Frontal cortex (tissue), 4 donors: ENCODE measurements at places on chromosomes 12 and 14.

DNA sequence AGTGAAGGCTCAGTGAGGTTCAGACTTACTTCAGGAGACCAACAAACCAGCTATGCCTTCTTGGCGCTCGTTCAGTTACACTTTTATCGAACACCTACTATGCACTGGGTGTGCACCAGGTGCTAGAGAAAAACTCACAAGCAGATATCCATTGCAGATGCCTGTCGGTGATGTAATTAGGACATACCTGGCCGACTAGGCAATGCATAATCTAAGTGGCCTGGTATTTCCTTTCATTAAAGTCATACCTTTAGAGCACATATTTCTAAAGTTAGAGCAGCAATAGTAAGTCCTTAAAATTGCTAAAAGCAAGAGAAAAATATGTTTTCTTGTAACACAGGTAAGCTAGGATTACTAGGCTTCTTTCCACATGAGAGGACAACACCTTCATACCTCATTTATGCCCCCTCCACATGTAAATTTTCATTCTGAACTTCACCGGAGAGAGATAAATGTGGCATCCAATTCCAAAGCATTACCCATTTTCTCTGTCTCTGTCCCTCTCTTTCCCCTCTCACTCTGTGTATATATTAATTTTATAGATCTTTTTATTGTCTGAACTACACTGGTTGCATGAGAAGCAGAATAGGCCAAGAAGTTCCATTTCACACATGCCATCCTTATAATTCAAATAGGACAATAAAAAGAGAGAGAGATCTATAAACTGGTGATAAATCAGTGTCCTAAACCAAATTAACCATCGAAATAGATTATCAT, 242.2 kb downstream of the SPTSSA start:
- no peak for DNase-seq

- no peak for DNase-seq
Observed at GRCh38 chr14:104390941-104391901, 188.3 kb upstream of the C14orf180 start.

GRCh38 chr14:72614365-72614764, 279.5 kb downstream of the DPF3 start:
- no peak for DNase-seq

- no peak for DNase-seq
Observed at GRCh38 chr12:91183551-91183950, 934 bp upstream of the DCN start.

- DNase-seq, result no peak
Observed at GRCh38 chr12:51630256-51630880, 39.3 kb downstream of the SCN8A start.

DNA sequence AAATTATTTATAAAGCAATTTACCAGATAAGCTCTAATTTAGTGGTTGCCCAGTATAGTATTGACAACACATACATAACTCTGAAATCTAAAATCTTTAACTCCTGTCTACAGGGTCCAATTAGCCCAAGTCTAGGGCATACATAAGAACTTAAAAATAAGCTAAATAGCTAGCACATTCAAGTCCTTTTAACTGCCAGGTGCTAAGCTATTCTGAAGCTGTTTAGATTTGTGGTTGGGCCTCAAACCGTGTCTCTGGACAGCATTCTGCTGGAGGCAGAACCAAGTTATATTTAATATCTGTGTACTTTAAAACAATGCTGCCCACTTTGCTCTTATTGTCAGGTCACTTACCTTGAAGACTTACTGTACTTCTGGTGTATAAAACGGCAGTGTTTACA, 19.0 kb downstream of the RPS6KA5 start:
- no peak for DNase-seq

DNA sequence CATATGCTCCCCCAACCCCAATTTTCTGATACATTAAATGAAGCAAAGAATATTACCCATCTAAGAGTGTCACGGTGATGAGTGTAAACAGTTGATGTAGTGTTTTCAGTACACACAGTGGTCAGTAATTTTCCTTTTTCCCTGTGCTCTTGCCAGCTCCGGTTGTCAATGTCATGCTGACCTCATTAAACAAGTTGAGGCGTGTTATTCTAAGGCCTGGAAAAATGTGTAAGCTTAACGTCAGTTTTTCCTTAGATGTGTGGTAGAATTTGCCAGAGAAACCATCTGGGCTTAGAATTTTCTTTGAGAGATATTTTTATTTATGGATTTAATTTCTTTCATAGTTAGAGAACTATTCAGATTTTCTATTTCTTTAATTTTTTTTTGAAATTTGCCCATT, 11.7 kb upstream of the SERPINA6 start:
- DNase-seq, result no peak

- no peak for DNase-seq
Observed at GRCh38 chr12:128944956-128945355, 91.7 kb downstream of the GLT1D1 start.

DNA sequence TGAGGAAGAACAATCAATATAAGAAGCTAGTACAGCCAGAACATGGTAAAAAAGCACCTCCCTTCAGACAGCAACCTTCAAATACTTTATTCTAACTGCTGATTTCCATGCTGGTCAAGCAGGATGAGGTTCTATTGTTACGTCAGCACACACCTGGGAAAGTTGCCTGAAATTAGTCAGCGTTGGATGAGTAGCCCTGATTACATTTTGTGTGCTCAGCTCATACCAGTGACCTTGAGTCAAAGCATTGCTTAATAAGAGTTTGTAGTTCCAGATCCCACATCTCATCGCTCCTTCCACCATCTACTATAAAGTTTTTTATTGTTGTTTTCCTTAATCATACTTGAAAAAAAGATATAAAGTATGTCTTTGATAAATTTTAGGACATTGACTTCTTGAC, 361.5 kb downstream of the EGLN3 start:
- DNase-seq, result no peak

DNA sequence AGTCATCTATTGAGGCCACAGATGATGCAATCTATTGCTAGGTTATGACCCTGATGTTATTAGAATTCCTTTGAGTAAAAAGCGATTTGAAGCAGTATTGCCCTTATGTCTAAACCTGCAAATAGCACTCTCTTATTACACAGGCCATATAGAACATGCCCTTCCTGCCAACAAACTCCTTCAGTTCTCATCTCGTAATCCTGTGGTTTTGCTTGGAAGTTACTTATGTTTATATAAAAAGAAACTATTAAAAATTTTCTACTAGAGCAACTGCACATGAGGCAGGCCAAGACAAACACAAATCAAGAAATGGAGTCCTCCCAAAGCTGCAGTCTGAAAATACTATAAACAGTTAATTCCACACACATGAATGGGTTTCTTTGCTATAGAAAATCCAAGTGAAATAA, 1200.2 kb downstream of the LRFN5 start:
- DNase-seq, result no peak

DNA sequence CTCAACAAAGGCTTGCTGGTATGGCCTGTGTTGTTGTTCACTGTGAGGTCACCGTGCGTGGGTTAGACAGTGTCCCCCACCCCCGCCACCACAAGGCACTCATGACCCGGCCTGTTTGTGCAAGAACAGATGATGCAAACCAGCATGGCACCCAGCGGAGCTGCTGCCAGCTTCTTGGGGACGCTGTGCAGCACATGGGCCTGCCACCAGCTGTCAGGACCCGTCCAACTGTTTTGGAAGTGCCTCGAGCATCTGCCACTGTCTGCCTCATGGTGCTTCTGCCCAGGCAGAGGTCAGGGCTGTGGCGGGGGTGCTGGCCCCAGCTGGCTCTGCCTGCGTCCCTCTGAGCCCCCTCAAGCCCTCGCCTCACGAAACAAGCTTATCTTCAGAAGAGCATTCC, 1.5 kb downstream of the ASB2 start:
- no peak for DNase-seq

GRCh38 chr14:101216366-101217079, 313.0 kb upstream of the RTL1 start:
- no peak for DNase-seq

GRCh38 chr12:6936636-6937480, 6.8 kb upstream of the RNU7-1 start:
- DNase-seq, result no peak

DNA sequence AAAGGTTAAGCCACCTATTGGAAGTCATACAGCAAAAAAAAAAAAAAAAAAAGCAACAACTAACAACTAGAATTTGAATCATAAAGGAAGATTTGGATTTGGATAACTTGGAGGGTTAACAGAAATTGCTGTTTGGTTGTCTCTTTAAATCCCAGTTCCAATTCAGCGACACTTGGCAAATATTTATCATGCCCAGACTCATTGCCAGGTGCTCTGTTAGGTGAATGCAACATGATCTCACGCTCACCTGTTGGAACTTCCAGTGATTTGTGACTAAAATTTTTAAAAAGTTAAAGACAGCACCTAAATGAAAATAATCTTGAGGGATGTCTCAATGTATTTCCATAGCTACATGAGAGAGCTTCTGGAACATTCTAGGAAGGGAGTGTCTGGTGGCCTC, 103.7 kb downstream of the TBX3 start:
- no peak for DNase-seq

- no peak for DNase-seq
Observed at GRCh38 chr14:82046512-82047226, 513.0 kb upstream of the SEL1L start.

DNA sequence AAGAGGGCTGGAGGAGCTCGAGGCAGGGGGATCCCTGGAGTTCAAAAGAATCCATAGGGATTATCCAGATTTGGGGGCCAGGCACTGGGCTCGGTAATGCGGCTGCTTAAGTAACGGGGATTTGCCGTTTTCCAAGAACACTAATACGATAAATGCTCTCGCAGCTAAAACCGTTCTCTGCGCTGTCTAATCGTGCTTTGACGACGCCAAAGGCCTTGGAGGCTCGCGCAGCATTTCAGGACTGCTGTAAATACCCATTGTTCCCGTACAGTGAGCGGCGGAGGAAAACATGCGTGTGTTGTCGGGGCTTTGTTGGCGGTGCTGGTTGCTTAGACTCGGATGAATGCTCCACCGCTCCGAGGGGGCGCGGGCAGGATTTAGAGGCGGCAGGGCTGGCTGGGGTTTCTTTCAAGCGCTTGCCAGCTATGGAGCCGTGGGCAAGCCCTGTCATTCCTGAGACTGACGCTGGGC, 26.2 kb downstream of the DIO3 start:
- no peak for DNase-seq
